ENCODE measurements at places on chromosomes 2 and 18.

DNA sequence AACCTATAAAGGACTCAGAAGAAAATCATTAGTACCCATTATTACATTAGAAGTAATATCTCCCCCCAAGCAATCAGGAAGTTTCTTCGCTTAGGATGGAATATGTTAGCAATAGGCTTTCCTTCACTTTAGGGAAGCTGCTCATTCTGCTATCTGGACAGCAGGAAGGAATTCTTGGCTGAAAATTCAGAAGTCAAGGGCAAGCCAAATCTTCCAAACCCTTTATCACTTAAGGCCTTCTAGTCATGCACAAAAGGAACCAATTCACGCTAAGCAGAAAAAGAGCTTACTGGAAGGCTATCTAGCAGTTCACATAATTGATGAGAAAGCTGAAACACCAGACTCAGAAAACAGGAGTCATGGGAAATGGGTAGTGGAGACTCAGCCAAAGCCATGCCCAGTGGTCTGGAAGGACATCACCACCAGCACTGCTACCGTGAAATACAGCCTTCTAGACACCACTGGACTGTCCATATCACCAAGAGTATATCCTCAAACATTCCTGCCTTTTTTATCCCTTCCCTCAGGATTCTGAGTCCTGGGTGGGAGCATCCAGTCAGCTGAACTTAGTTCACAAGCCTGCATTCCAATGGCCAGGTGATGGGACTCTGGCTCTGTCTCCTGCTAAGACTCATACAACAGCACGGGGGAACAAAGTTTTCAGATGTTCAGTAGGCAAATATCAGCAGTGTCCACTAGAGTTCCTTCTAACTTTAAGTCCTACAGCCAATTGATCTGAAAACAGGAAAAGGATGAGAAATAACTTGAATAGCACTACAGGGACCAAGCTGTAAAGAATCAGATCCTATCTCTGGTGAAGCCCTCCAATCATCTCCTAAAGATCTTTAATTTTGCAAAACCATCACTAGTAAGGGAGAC lies 14.8 kb upstream of the ADAM17 start:
- no peak for DNase-seq

- DNase-seq: no peak
Measured at GRCh38 chr2:106314444-106314843, 120.3 kb upstream of the UXS1 start.

DNA sequence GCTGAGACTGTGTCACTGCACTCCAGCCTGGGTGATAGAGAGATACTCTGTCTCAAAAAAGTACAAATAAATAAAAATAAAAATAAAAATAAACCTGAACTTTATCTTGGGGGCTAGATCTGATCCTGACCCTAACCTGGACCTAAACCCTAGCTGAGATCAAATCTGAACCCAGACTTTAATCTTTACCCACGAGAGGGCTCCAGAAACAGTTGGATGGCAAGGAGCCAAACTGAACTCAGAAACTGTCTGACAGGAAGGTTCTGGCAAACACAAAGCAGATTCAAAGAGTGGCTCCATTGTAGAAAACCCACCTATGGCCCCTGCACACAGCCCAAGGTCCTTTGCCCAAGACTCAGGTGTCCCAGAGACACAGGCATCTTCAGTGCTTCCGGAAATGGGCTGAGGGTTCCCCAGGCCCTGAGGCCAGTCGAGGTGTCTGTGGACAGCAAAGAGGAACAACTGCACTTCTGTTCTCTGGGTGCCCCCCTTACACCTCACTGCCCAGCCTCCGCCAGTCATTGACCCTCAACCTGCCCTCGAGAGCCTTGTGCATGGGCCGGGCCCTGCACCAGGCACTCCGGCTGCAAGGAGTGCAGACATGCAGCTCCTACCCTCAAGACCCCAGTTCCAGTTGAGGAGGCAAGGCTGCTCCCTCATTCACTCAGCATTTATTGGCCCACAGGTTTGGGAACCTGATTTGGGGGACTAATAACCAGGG lies 95.2 kb downstream of the TFCP2L1 start:
- no peak for DNase-seq

GRCh38 chr18:64332835-64333234 lies 183.9 kb upstream of the LINC00305 start:
- no peak for DNase-seq

GRCh38 chr2:5834501-5834900 lies 142.3 kb downstream of the SOX11 start:
- DNase-seq: peak; percentile 9
